ENCODE measurements at places on chromosomes 5 and 9.
A peak's percentile ranks its signal among the peaks of the same experiment; 100 is the strongest.

GRCh38 chr5:150402901-150403342, 9.8 kb downstream of the CD74 start:
- no peak for DNase-seq

DNA sequence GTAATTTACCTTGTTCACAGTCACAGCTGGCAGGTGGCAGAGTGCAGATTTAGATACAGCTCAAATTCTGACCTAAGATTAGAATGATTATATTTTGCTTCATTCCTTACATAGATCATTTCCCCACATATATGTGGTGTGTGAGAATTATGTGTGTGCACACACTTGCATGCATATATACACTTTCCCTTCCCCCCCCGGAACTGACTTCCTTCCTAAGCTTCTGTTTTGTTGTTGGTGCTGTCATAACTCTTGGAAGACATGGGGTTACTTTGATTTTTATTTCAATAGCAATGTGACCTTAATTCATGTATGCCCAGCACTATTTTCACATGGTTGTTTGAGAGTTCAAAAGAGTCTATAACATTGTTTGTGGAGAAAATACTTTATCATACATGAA, 112.8 kb downstream of the CMYA5 start:
- no peak for DNase-seq

GRCh38 chr5:142803428-142804125, 33.4 kb downstream of the ARHGAP26 start:
- DNase-seq, result no peak

DNA sequence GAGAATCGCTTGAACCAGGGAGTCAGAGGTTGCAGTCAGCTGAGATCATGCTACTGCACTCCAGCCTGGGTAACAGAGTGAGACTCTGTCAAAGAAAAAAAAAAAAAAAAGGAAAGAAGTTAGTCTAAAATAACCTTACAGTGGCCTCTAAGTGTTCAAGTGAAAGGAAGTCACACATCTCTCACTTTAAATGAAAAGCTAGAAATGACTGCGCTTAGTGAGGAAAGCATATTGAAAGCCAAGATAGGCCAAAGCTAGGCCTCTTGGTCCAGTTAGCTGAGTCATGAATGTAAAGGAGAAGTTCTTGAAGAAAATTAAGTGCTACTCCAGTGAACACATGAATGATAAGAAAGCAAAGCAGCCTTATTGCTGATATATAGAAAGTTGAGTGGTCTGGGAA, 38.1 kb downstream of the ITGA1 start:
- no peak for DNase-seq

DNA sequence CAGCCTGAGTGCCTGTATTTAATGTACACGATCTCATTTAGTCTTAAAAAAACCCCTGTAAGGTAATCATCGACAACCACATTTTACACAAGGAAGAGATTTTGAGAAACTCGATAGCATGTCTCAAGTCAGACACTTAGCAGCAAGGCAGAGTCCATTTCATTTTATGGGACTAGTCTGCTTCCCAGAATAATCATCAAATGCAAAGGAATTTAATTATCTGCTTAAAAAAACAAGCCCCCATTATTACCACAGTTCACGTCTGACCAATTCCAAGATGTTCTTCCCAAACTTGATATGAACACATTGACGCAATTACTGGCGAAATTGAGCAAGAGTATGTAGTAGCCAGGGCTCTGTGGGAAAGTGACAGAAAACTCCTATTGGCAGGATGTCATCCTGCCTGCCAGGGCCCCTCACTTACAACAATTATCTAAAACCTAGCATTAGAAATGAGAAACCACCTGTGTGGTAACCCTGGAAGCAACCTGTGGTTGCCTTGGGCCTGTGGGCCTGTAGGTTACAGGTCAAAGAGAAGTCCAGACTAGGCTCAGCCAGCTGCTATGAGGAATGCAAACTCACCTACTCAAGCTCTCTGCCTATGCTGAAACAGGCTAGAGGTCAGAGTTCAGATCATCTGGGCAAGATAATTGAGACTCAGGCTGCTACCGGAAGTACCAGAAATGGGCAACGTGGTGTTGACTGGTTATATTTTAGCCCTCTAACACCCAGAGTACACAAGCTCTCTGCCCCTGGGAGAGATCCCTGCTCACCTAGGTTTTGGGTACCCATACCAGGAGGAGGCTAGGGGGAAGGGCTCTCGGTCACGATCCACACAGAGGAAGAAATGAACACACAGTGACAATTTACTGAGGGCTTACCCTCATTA, 1.6 kb downstream of the B4GALT1 start:
- DNase-seq, result peak; percentile 81

GRCh38 chr5:88708021-88708420, 175.0 kb downstream of the MEF2C start:
- DNase-seq, result no peak
